Upper lobe of right lung (tissue), 1 donor: ENCODE measurements at places on chromosomes 3 and 15. TPM values are rescaled to one million over a fixed set of nuclear protein-coding genes. Genes with fewer than 3 reads are reported as not detected.

Gene MYL3
- 3.8 TPM for total RNA-seq

Gene LIPH
- total RNA-seq: 38.0 TPM

Gene UTS2B
- 0.75 TPM for total RNA-seq

Gene MUSTN1
- 5.4 TPM for total RNA-seq

Gene ACSBG1
- total RNA-seq: not detected

Gene TMEM158
- 2.1 TPM for total RNA-seq

Gene DNAH12
- total RNA-seq: 0.52 TPM

Gene C2CD4B
- 3.5 TPM for total RNA-seq

Gene LRRIQ4
- 0.29 TPM for total RNA-seq

Gene PLXNB1
- total RNA-seq: 103 TPM

Gene IL20RB
- 3.7 TPM for total RNA-seq

Gene DOCK3
- 2.7 TPM for total RNA-seq

Gene DAZL
- total RNA-seq: not detected

Gene SLC35G2
- 7.8 TPM for total RNA-seq

Gene CYP1A2
- total RNA-seq: 0.32 TPM

Gene LAMB2
- 489 TPM for total RNA-seq

Gene SCAANT1
- total RNA-seq: not detected

Gene ISG20
- 34.9 TPM for total RNA-seq
